Glomerular endothelial cell (primary cell): ENCODE measurements at places on chromosomes 3 and 15. TPM values are rescaled to one million over a fixed set of nuclear protein-coding genes. Genes with fewer than 3 reads are reported as not detected.

The TRH gene
- total RNA-seq: not detected in 2 replicates

The LRTM1 gene
- total RNA-seq: not detected in 2 replicates

The PP2D1 gene
- not detected in 2 replicates for total RNA-seq

The REC114 gene
- total RNA-seq: not detected in 2 replicates

The VILL gene
- total RNA-seq: 6.7 and 7.6 TPM in 2 replicates

The CPNE9 gene
- not detected in 2 replicates for total RNA-seq
